ENCODE measurements at places on chromosomes 3 and 15.

GRCh38 chr3:151989621-151990020, 116.2 kb downstream of the SUCNR1 start:
- DNase-seq: no peak

- DNase-seq: no peak
These were observed 8.2 kb downstream of the SLC27A2 start for GRCh38 chr15:50190166-50190570.

- DNase-seq: no peak
These were observed 4.1 kb downstream of the CISH start for GRCh38 chr3:50607271-50608091.

DNA sequence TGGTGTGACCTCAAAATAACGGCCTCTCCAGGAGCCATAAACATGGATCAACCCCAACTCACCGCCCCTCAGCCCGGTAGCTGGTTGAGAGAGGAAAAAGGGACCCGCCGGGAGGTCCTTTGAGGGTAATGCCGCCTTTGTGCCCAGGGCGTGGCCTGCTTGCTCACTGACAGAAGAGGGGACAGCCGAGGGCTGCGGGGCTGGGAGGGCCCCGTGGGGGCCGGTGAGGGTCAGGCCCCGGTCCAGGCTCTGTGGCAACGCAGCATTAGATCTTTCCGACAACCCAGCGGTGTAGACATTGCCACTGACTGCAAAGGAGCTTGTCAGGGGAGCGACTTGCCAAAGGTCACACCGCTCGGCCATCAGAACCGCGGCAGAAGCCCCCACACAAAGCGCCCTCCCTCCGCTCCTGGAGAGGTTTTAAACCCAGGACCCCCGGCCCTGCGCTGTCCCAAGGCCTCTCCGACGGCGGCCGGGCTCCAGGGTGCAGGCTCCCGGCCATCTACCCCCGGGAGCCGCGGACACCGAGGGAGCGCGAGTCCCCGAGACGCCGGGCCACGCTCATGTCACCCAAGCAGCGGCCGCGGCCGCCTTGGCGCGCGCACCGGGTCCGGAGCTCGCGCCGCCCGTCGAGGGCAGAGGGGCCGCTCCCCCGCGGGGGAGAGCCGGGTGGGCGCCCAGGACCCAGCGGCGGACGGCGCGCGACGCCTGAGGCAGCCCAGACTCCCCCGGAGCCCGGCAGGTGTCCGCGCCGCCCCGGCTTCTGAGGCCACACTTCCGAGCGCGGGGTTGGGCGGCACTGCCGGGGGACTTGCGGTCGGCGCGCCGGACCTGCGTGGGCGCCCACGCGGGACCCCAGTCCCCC, 975 bp downstream of the PCSK6 start:
- no peak for DNase-seq

DNA sequence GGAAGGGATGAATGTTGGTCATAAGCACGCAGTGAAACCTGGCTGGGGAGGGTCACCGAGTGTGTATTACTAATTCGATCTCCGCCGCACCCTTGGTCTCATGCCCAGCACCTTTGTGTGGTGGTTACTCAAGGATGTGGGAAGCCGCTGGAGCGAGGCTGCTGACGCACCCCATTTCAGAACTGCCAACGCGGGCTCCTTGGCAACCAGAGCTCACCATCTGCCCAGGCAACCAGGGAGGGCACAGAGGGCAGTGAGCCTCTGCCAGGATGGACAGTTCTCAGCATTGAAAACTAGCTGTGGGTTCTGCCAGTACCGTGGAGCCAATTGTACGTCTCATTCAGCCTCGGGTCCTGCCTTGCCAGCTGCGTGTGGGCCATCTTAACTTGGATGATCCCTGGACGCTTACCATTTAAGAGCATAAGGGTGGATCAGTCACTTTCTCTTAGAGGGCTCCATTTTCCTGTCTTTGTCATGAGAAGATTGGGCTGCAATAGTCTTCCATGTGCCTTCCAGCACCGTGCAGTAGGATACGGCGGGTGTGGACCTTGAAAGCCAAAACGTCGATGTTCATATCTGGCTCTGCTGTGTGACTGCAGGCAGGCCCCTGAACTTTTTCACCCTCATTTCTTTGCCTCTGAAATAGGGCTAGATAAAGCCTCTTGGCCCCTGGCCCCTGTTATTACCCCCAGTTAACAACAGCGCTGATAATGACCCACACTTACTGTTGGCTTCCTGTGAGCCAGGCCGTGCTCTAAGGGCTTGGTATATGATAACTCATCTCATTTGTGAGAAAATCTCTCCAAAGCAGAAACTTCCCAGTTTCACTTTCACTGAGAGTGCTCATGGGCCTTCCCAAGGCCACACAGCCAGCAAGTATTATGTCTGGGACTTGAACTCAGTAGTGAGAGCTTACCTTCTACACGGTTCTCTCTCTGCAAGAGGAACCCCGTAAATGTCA, 238.8 kb downstream of the OPA1 start:
- DNase-seq: no peak

- DNase-seq: no peak
These were observed 14.4 kb downstream of the ALDH1L1 start for GRCh38 chr3:126166009-126166408.

- no peak for DNase-seq
These were observed 159.7 kb upstream of the POU1F1 start for GRCh38 chr3:87435926-87436620.
